NCI-H446 (cell line): ENCODE measurements at places on chromosomes 2 and 18.

GRCh38 chr2:238158018-238158508 is 707 bp upstream of the ERFE start:
- DNase-seq = no peak

- no peak for DNase-seq
Measured at GRCh38 chr2:145022666-145023333, 502.9 kb upstream of the ZEB2 start.

- no peak for DNase-seq
Measured at GRCh38 chr2:105845976-105846375, 101.3 kb downstream of the NCK2 start.

- DNase-seq = no peak
Measured at GRCh38 chr2:13005048-13005447, 288.3 kb downstream of the TRIB2 start.

- DNase-seq = no peak
Measured at GRCh38 chr18:12155996-12156395, 62.4 kb downstream of the ANKRD62 start.

GRCh38 chr2:216066230-216066629 is 15.4 kb downstream of the PECR start:
- no peak for DNase-seq

GRCh38 chr18:56479841-56480240 is 158.6 kb downstream of the TXNL1 start:
- no peak for DNase-seq

DNA sequence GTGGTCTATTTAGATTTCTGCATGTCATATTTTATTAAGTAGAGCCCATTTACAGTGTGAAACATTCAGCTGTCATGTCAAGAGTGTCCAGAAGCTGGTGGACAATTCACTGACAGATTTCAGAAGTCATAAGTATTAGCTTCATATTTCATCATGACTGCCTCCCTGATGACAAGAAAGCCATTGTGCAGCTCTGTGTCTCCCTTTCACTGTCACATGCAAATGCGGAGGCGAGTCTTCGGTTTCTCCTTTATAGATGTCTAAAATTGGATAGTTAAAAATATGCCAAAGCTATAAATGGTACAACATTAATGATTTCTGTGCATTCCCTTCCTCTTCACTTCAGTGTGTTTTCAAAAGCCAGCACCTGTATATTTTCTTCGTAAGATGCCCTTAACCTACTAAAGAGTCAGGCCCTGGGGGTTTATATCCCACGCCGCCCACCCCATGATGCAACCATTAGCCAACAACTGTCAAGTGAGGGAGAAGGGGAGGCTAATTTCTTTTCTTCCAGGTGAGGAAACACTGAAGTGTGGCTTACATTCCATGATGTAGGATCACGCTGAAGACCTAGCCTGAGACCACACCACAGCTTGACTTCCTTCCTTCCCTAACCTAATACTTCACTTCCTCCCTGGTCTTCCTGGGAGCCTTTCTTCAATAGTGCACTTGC is 99.6 kb upstream of the DDX18 start:
- no peak for DNase-seq

GRCh38 chr2:36449213-36449612 is 93.6 kb downstream of the CRIM1 start:
- no peak for DNase-seq

GRCh38 chr18:69469444-69469919 is 68.8 kb downstream of the DOK6 start:
- DNase-seq = no peak
